ENCODE measurements at places on chromosomes 7 and 10.
A peak's percentile ranks its signal among the peaks of the same experiment; 100 is the strongest.

- DNase-seq, result no peak
Observed at GRCh38 chr10:100812978-100813377, 67.6 kb downstream of the PAX2 start.

- no peak for DNase-seq
Observed at GRCh38 chr7:38292442-38292841, 19.0 kb upstream of the TARP start.

GRCh38 chr7:39421661-39422060 lies 144.5 kb upstream of the YAE1 start:
- no peak for DNase-seq

- peak; percentile 41 for DNase-seq
Observed at GRCh38 chr7:42493436-42494198, 256.6 kb upstream of the GLI3 start.

DNA sequence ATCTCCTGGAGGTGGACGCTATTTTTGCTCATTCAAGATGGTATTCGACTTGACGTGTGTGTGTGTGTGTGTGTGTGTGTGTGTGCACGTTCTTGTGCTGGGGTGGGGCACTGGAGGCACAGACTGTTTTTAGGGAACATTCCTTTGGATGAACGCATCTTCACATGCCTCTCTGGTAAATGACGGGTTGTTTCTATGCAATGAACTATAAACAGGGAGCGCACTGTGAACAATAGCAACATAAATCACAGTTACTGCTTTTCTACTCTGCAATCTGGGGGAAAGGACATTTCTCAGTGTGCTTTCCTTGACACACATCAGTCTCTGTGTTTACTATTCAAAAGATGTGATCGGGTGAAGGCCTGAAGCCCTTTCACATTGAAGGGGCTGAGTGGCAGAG lies 120.1 kb upstream of the PITRM1 start:
- no peak for DNase-seq

DNA sequence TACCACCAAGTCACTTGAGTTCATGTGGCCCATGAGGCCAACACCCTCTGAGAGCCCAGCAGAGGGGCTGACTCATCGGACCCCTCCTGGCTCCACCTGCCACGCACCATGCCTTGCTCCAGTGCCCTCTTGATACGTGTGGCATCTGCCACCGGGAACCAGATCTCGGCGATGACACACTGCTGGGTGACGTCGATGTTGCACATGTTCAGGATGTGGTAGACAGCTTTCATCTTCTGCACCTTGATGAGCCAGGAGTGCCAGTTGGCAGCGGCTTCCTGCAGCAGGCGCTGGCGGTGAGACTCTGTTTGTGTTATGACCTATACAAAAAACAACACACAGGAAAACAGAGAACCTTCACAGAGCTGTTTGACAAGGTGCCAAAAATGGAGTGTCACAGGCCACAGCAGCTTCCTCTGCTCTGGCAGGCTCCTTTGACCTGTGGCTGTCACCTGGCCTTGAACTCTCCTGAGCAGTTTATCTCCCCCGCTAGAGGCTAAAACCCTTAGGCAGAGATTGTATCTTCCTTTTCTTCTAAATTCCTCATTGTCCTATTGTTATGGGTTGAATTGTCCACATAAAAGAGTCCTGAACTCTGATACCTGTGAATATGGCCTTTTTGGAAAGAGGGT lies 45.2 kb upstream of the TMEM213 start:
- DNase-seq, result no peak

DNA sequence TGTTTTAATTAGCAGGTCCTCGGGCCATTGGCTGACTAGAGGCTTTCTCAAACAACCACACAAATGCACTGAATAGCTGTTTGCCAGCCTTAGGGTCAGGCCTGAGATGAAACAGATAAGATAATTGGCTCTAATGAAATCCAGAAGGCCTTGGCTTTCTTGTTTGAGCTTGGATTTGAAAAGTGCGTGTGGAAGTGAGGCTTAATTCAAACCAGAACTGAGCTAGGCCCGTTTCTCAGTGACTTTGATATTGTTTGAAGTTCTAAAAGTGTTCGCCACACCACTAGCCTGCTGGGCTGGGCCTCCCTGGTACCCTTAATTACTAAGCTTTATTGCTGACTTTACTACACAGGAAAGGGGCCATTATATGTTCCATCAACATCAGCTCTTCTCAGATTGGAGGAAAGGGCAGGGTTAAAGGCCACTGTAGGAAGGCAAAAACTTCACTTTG lies 270.6 kb downstream of the TWIST1 start:
- no peak for DNase-seq

DNA sequence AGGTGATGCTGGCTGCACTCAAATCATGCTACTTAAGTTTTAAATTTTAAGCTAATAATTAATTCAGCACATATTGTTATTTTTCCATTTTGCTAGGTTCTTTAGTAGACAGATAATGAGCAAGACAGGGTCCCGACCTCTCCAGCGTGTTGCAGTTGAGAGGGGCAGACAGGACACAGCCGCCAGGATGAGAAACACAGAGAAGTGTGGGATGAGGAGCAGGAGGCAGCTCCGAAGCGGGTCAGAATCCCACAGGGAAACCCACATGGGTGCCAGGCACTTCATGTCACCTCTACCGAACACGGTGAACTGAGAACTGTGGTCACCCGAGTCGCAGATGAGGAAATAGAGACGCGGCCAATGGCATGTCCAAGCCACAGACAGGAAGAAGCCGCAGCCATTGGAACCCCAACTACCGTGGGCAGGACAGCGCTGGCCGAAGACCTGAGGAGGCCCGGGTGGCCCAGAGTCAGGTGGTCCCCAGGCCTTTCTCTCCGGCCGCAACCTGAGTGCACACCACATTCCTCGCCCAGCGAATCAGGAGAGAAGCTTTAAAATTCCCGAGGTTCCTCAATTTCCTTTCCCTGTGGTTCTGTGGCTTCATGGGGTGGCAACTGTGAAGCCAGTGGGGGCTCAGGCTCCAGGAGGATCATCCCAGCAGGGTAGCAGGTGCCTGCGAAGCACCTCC lies 213.0 kb downstream of the DNAJB6 start:
- DNase-seq, result no peak

GRCh38 chr10:112385201-112385600 lies 11.3 kb downstream of the ACSL5 start:
- no peak for DNase-seq

DNA sequence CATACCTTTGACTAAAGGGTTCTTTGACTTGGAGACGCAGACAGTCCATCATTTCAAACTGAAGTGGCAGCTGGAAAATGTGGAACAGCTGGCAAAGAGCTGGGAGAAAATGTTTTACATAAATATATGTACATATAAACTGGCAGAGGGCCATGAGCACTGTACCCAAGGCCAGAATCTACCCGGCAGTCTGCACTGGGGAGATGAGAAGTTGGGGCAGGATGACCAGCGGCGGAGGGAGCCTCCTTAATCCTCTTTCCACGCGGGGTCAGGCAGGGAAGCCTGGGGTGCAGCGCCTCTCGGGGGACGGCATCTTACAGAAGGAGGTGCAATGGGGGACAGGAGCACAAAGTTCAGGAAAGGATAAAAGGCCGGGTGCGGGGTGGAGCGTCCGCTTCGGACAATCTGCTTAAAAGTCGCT lies 1.3 kb downstream of the GLI3 start:
- DNase-seq, result no peak

DNA sequence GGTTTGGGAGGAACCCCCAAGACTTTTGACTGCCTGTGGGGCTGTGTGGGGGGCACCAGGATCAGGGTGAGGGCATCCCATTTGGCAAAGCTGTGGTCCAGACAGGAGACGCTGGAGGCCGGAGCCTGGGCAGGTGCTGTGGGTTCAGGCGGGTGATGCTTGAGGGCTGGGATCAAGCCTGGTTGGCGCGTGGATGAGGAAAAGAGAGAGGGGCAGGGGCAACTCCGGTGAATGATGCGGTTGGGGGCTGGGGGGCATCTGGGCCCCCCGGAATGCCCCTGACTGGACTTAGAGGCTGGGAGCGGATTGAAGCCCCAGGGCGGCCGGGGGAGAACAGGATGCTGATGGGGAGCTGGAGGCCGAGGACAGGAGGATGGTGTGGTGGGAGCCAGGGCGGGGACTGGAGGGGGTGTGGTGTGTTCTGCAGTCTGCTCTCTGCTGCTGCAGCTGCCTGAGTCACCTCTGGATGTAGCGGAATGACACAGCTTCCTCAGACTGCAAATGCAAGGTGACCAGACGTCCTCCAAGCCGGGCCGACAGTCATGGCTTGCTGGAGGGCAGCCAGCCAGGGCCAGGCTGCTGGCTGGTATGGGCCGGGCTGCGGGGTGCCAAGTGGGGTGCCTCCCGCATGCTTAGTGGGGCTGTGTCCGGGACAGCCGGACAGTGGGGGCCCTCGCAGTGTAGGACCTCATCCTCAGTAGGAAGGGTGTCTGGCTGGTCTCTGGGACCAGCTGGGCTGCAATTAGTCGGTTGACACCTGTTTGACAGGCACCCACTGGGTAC lies 3.2 kb downstream of the MAFK start:
- DNase-seq, result peak; percentile 65

DNA sequence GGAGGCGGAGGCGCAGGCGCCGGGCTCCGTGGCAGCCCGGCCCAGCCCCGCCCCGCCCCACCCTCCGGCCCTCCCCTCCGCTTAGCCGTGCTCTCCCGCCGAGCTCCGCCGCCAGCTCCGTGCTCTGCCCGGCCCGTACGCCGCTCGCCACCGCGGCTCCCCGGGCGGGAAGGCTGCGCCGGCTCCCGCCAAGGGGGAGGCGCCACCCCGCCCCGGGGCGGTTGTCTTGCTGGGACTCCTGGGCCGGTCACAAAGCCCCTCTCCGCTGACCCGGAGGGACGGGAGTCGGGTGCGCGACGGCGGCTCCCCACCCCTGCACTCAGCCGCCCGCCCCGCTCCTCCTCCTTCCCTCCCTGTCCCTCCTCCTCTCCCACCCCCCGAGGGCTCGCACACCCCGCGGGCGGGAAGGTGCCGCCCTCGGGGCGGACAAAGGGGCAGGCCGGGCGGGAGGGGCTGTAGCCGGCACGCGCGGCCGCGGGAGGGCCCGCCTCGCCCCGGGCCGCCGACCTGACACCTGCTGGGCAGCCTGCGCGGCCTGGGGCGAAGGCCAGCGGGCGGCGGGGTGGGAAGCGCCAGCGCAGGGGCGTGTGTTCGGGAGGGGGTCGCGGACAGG lies 11.5 kb upstream of the SP8 start:
- DNase-seq, result no peak

- DNase-seq, result no peak
Observed at GRCh38 chr10:93300288-93300917, 181.7 kb downstream of the MYOF start.

DNA sequence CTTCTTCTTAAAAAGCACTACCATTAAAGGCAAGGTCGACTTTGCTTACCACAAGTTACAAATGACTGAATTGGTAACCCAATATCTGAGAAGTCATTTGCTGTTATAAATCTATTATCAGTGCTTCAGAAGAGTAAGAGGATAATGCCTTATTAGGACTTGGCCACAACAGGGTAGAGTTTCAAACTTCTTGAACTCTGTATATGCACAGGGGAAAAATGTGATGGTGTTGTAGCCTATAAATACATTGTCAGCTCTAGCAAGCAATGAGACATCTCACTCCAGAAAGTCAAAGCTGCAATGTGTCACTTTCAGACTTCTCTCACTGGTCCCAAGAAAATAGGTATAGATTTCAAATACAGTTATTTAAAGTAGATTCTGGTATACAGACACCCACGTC lies 9.3 kb downstream of the TFEC start:
- DNase-seq, result no peak

DNA sequence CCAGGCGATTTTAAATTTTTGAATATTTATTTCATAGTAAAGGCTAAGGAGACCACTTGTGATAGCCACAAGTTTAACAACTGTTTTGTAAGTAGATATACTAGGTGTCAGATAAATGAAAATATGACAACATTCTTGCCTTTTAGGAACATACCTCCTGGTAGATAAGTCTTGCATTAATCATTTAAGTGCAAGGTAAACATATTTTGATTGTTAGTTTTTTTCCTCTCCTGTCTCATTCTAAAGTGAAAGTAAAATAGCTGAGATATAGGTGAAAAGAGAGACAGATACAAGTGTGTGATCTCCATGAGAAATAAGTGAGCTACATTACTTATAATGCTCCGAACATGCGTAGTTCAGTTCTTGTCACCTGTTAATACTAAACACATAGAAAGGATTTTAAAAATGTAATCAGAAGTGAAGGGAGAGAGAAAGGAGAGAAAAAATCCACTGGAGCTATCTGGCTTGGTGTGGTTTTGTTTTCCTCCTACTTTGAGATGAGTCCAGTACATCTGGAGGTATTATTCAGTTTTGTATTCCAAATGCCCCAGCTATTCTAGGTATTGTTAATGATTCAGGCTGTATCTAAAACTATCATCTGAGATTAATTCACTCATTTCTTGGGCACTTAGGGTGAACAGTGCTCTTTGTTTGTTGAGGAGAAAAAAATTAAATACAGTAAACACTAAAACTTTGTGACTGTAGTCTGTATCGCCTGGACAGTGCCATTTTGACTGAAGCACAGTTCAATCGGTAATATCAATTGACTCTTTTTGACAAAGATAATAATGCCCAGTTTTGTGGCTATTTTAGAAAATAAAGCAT lies 21.2 kb downstream of the GLCCI1 start:
- no peak for DNase-seq

DNA sequence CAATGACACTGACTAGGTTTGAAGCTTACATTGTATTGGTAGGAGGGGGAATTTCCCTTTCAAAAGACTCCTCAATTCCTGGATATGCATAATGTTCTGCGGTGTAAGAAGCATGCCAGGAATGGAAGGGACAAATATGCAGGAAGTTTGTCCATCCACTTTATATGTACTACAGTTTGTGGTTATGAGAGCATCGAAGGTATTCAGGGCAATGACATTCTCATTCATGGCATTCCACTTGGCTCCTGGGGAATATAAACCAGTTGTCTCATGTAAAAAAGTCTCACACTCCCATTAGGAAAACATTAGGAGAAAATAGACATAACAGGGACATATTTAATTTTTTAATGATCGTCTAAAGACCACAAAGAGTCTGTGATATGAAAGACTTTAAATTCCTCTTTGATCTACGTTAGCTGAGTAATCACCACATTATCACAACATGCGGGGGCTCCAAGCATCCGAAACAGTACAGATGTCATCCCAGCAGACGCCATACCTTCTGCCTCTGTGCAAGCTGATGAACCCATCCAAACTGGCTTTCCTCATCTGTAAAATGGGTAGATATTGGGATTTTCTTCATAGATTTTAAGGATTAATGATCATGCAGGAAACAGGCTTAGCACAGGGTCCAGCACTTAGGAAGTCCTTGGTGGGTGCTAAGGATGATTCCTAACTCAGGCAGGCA lies 675.3 kb downstream of the INHBA start:
- DNase-seq, result peak; percentile 98

- no peak for DNase-seq
Observed at GRCh38 chr10:123945325-123945920, 53.8 kb upstream of the CPXM2 start.
